Stimulated activated CD8-positive, alpha-beta memory T cell treated with anti-CD3 and anti-CD28 coated beads, Interleukin-15, amount 100 ng/mL, for 4 hours (primary cell): ENCODE measurements at places on chromosomes 7 and 10.

- no peak for DNase-seq
Measured at GRCh38 chr10:102633287-102633686, 11.0 kb upstream of the TRIM8 start.

- DNase-seq = no peak
Measured at GRCh38 chr7:37945336-37945735, 24.9 kb downstream of the EPDR1 start.

GRCh38 chr10:62463364-62463763, 89.2 kb downstream of the ZNF365 start:
- DNase-seq = no peak

DNA sequence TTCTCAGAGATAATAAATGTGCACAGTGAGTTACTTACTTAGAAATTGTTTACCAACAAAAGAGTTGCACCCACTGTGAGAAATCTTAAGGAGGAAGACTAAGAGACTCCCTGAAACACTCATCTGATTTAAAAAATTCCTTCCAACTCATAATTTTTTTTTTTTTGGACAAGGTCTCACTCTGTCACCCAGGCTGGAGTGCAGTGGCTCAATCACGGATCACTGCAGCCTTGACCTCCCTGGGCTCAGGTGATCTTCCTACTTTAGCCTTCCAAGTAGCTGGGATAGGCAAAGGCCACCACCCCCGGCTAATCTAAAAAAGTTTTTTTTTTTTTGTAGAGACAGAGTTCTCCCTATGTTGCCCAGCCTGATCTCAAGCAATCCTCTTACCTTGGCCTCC, 36.0 kb downstream of the MALSU1 start:
- DNase-seq = no peak

- DNase-seq = no peak
Measured at GRCh38 chr10:18610517-18610916, 40.9 kb downstream of the NSUN6 start.

DNA sequence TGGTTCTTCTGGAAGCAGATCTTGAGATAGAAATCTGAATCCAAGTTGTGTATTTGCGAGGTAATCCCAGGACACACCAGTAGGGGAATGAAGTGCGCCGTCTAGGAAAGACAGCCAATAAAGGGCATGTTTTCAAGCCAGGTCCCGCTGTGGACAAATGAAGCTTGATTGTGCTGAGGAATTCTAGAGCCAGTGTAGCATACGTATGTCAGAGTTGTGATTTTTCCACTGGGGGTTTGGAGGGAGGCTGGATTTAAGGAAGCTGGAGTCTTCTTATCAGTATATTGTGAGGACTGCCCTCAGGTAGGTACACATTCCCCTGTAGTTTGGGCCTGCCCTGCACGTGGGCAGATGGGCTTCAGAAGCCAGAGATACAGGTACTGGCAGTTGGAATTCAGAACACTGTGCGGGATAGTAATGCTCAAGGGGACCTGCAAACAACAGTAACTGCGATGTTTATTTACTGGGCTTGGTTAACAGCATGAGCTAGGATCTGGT, 50.9 kb downstream of the GALNT11 start:
- DNase-seq = no peak

DNA sequence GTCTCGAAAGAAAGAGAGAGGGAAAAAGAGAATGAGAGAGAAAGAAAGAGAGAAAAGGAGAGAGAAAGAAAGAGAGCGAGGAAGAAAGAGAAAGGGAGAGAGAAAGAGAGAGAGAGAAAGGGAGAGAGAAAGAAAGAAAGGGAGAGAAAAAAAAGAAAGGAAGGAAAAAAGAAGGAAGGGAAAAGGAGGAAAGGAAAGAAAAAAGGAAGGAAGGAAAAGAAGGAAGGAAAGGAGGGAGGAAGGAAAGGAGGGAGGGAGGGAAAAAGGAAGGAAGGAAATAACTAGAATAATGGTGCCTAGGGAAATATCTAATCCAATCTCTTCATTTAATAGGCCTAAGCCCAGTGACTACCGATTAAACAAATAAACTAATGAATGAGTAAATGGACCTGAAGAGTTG, 85.4 kb upstream of the LYZL1 start:
- DNase-seq = no peak

DNA sequence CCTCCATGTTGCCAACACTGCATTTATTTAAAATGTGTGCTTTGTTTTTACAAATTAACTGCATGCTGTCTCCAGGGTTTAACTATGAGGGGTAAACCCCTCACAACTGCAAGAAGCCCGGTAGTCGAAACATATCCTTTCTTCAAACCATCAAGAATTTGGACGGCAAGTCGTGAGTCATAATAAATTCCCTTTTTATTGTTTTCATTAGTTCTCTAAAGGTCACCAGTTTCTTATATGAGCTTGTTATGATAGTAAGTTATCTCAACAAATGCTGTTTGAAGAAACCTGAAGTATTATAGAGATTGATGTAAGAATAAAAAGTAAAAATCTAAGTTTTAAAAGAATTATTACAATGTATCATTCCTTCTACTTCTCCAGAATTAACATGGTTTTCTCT, 12.2 kb upstream of the FIGNL1 start:
- DNase-seq = no peak

DNA sequence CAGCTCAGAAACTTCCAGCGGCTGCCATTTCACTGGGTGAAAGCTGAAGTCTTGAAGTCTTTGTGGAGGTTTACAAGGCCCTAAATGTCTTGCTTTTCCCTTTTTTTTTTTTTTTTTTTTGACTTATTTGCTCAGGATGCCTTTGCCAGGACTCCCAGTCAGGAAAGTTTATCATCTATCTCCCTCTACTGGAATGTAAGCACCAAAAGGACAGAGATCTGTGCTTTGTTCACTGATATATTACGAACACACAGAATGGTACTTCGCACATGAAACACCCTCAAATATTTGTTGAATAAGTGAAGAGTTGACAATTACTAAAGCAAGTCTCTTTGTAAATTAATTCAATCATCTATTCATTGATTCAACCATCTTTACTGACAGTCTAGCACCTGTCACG, 23.2 kb downstream of the ABCB4 start:
- no peak for DNase-seq

GRCh38 chr10:48556065-48556464, 48.8 kb downstream of the ARHGAP22 start:
- DNase-seq = no peak

DNA sequence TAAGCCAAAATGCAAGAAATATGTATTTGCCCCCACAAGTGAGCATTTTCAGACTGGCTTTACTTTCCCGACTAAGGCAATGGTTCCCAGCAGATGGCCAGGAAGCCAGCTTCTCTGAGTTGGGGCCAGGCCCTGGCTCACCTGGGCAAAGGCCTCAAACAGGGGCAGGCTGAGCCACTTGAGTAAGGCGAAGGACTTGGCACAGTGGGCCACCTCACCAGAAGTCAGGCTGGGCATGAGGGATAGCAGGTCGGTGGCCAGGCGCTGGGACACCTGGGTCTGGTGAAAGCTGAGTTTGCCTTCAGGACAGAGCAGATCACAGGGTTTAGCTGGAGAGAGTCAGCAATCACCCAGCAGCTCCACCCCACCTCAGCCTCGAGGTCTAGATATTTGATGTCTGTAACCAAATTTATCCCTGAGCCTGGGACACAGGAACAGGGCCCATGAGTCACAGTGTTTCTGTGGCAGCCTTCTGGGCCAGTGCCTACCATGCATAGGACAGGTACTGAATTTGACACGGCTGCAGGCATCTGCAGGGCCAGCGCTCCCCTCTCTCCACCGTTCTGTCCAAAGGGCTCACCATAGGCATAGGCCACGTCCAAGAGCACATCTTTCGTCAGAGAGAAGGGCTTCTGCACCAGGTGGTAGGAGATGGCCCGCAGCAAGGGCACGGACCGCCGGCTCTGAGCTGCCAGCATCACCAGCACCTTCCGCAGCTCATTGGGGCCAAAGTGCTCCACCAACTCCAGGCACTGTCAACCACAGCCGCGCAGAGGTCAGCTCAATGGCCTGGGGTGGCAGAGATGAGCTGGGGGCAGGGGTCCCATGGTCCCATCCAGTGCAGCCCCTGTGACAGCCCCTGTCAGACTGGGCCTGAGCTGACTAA, 7.3 kb downstream of the TBRG4 start:
- no peak for DNase-seq

DNA sequence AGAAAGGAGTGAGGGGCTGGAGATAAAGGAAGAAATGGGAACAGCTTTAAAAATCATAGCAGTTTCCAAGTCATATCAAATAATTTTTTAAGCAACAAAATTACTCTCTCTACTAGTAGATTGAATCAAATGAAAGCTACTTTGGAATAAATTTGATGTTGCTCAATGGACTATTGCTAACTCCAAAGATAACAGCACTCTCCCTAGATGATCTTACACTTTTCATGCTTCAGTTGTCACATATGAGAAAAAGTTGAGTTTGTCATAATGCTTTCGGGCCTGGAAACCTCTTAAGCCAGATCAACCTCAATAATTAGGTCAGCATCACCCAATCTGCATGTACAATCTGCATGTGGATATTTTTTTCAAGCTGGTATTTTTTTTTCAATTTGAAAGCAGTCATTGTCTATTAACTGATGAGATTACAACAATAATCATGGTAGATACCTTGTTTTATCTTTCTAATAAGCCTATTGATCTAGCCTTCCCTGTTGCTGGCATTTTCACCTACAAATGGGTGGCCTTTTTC, 31.3 kb downstream of the LIPJ start:
- no peak for DNase-seq

DNA sequence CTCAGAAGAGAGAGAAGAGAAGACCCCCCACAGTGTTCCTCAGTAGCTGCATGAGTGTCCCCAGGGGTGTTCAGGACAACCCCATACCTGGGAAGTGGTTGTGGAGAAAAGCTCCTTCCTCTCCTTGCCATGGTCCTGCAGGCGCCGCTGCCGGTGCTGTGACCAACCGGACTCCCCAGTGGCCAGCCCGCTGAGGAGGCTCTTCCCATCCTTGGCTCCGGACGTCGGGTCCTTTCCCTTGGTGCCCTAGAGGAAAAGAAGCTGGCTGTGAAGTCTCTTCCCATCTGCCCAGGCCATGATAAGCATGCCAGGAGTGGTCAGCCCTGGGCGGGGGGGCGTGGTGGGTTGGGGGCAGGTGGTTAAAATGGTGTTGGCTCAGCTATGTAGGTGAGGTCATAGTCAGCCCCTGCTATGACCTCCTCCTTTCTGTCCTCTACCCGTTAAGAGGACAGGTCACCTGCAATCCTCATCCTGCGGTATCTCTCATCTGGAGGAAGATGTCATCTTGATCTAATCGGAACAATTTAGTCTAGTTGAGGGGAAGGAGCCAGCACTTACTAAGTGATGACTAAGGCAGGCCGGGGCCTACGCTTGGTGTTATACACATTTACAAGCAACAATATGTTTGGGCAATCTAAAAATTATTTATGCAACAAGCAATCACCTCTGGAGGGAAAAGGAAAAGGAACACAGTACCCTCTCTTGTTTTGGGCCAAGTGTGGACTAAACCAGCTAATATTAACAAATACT, 13.2 kb downstream of the WDR91 start:
- no peak for DNase-seq

DNA sequence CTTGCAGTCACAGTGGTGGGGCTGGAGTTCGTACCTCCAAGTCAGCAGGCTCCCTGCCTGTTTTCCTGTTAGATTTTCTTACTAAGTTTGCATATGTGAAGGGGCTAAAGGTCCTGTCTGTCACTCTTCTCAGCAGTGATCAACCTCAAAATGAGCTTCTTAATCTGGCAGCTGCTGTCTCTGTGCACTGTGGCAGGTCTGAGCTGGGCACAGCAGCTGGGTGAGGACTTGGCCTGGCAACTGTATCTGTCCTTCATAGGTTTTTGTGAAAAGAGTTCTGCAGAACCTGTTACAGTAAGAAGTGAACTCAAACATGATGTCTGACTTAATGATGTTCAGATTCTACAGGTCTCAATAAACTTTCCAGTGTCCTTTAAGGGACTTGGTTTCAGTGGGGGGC, 31.3 kb upstream of the GJD4 start:
- no peak for DNase-seq

DNA sequence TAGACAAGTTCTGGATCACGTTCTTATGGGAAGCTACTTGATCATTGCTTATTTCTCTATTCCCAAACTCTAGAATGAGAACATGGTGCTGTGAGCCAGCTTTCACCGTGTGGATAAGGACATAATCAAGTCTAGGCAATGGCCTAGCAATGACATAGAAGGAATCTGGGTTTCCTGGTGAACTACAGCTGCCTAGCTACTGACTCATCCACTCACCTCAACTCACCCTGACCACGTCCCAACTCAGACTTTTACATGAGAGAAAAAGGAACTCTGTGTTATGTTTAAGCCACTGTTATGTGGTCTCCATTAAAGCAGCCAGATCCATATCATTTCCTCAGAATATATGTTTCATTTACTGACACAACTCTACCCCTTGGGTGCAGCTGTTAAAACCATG, 18.8 kb upstream of the MET start:
- no peak for DNase-seq

DNA sequence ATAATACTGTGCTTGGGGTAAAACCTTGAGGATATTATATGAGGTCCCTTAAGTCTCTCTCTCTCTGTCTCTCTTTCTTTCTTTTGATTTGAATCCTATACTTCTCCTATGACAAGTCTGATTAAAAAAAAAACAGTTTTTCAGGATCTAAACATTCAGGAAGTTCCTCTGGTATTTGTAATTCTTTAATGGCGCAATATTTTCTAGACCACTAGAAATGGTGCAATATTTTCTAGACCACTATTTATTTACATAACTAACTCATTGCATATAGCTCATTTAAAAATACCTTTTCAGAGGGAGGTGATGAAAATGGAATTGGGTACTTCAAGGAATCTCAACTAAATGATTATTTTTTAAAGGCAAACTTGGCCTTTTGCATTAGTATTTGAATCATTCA, 1235.3 kb downstream of the GATA3 start:
- no peak for DNase-seq

- no peak for DNase-seq
Measured at GRCh38 chr7:136502162-136502561, 366.3 kb upstream of the CHRM2 start.

DNA sequence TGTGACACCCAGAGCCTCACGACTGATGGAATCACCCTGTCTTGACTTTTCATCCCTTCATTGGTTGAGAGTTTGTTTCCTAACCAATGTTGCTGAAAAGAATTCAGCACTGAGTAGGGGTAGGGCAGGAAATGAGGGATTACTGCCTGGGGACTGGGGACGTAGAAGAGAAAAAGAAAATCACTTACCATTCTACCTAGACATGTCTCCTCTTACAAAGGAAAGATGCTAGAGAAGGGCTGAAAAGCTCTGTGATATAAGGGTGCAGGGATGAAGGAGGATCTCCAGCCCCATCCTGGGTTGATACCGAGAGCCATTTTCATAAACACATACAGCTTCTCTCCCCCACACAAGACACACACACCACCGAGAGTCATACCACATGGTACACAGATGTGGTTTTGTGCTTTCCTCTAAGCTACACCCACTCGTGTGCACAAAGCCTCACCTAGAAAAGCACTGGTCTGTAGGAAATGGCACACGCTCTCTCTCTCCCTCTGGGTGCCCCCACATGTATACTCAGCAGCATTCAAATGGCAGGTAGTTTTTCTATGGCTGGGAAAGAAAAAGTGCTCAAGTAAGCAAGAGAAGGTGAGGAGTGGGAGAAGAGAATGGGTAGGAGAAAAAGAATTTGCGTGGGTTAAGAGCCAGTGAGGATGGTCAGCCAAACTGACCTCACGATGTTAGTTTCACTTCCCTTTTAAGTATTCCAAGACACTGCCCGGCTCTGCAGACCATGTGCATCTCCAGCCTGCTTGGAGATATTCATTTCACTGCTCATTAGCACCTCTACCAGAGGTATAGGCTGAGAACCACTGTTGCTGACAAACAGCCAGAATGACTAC, 85.8 kb downstream of the CALD1 start:
- peak; percentile 10 for DNase-seq
